ENCODE measurements at places on chromosomes 7 and 10.

- no peak for DNase-seq
Measured at GRCh38 chr7:54145716-54146115, 396.5 kb upstream of the VSTM2A start.

GRCh38 chr10:133528296-133528844 is 1.2 kb downstream of the CYP2E1 start:
- no peak for DNase-seq

DNA sequence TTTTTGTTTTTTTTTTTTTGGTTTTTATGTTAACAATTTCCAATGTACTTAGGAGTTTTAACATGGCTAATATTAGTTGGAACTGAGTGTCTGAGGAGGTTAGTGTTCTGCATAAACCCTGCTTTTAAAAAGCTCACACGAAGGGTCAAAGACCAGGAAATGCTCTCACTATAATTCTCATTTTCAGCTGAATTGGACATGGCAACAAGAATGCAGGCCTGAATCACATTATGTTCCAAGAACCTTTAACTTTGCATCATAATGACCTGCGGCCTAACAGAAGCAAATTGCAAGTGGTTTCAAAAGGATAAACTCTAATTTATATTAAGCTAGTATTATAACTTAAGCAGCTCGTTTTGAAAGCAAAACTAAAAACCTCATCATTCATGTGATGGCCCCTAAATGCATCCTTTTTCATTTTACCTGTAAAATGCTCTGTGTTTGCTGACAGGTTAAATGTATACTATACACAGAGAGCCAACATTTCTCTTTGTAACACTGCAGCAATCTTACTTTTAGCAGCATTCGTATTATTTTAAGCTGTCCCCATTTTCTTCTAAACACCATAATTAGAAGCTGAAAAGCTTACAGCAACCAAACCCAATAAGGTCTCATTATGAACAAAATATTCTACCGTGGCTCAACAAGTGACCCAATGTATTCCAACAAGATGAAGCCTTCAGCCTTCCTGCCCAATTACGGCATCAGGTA is 242.8 kb upstream of the SP4 start:
- DNase-seq, result no peak

- no peak for DNase-seq
Measured at GRCh38 chr10:23342213-23342884, 2.2 kb downstream of the C10orf67 start.

- DNase-seq, result peak; percentile 62
Measured at GRCh38 chr7:130721486-130722277, 12.3 kb downstream of the KLF14 start.

GRCh38 chr10:23877791-23878320 is 331.1 kb upstream of the KIAA1217 start:
- DNase-seq, result no peak

GRCh38 chr7:101630591-101630990 is 1.5 kb upstream of the MYL10 start:
- DNase-seq, result no peak
